A549 treated with DMSO at 1 μM for 4 hours (cell line): ENCODE measurements at places on chromosomes 5 and 9. TPM values are rescaled to one million over a fixed set of nuclear protein-coding genes. Genes with fewer than 3 reads are reported as not detected.

FST gene
- total RNA-seq = 10.5 to 15.6 TPM (median 12.1 TPM) in 5 replicates

SLC25A48 gene
- 0.09 to 0.21 TPM (median 0.17 TPM) in 3 of 5 replicates, not detected in the others for total RNA-seq

CCDC192 gene
- not detected in 5 replicates for total RNA-seq

SVEP1 gene
- total RNA-seq = 1.4 to 1.9 TPM (median 1.8 TPM) in 5 replicates

FCN2 gene
- not detected in 5 replicates for total RNA-seq

THBS4 gene
- 0.23 TPM in 1 of 5 replicates, not detected in the others for total RNA-seq

DCTN4 gene
- total RNA-seq = 18.4 to 21.8 TPM (median 20.2 TPM) in 5 replicates

PSIP1 gene
- 48.3 to 69.0 TPM (median 61.8 TPM) in 5 replicates for total RNA-seq

HACD4 gene
- total RNA-seq = 1.0 to 1.6 TPM (median 1.1 TPM) in 5 replicates

BARX1 gene
- total RNA-seq = 7.3 to 12.6 TPM (median 10.8 TPM) in 5 replicates

PCDHA4 gene
- 1.5 to 2.0 TPM (median 1.8 TPM) in 5 replicates for total RNA-seq

SLCO6A1 gene
- total RNA-seq = not detected in 5 replicates

CTSV gene
- 12.4 to 15.1 TPM (median 13.3 TPM) in 5 replicates for total RNA-seq

SLC25A46 gene
- 29.1 to 36.8 TPM (median 33.3 TPM) in 5 replicates for total RNA-seq

ZNF608 gene
- 0.25 to 1.1 TPM (median 0.40 TPM) in 5 replicates for total RNA-seq

MORN5 gene
- 0.42 TPM in 1 of 5 replicates, not detected in the others for total RNA-seq
